NCI-H1105 treated with DMSO at 0.1 percent for 48 hours (cell line): ENCODE measurements at places on chromosomes 16 and 17.

DNA sequence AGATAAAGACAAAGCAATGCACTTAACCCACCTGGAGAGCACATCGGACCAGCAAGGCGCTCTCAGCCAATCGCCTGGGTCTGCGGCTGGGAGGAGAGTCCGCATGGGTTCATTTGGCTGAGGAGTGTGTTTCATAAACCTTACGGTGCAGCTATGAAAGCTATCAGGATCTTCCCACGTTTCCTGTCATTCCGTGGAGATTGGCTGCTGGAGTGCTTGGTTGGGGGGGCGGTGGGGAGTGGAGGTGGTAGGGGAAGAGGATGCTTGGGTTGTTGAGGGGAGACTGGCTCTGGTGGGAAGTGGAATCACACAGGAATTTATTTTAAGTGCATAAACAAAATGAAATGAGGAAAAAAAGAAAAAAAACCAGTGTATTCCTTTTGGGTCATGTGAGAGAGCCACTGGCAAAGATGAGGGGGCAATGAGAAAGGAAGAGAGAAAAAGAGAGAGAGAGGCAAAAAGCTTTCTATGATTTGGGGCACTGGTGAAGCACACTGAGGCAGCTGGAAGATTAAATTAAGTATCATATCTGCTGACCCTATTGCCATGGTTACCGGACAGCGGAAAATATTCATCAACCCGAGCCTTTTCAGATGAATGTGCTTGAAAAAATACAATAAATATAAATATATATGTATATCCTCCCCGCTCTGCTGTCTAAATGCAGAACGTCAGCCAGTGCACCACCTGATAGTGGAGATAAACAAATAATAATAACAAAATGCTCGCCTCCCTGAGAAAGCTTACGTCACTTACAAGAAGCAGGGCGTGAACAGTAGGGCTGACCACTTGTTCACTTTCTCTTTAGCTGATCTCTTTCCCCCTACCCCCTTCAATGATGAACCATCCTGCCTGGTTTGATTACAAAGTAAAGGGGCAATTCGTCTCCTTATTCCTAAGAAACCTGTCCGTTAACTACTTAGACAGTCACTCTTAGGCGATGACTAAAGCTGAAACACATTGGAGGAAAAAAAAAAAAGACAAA lies 457.0 kb upstream of the ZFHX3 start:
- no peak for DNase-seq

- peak; percentile 63 for DNase-seq
Measured at GRCh38 chr17:28725660-28726225, 290 bp downstream of the TLCD1 start.

GRCh38 chr17:69320210-69320907 lies 6.6 kb downstream of the ABCA5 start:
- DNase-seq = no peak

DNA sequence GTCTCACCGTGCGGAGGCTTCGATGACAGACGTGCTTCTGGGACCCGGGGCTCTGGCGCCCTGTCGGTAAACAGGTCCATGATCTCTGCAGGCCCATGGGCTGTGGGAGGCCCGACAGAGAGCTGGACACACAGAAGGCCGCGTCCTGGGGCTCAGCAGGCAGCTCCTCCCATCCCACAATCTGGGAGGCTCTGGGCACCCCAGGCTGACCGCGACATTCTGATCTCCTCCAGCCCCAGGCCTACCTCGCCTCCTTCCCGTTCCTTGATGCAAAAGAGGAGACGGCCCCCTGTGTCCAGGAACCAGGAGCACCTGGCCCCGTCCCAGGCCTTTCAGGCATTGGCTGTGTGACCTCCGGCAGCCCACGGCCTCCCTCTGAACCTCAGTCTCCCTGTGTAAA lies 23.3 kb downstream of the TRARG1 start:
- no peak for DNase-seq

DNA sequence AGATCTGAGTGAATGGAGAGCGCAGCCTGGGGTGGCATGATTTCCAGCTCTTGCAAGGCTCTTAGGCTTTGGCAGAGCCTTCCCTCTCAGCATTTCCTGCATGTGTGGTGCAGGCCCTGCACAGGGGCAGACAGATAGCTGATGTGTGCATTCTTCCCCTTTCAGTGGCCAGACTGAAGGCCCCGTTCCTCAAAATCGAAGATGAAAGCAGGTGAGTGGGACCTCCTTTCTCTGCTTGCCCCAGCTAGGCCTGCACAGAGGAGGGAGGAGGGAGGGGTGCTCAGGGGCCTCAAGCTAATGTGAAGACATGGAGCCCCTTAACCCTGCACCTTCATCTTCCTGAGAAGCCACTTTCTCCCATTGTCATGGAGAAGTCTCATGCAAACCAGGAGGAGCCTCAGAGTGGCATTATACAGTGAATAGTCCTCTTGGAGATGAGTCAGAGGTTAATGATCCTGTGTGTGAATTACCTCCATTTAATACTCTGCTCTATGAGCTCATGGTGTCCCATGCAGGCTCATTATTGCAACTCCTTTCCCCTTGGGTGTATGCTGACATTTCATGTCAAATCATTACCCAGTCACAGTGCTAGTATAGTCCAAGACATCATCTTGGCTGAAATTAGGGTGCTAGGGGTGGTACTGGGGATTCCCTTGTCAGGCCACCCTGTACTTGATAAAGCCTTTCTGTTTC lies 20.4 kb upstream of the ADAM11 start:
- DNase-seq = no peak

- peak; percentile 89 for DNase-seq
Measured at GRCh38 chr17:28812748-28813377, 29.7 kb downstream of the FAM222B start.

GRCh38 chr17:42287305-42287976 lies 857 bp upstream of the STAT5A start:
- DNase-seq = no peak

GRCh38 chr16:75336521-75336920 lies 85.1 kb upstream of the BCAR1 start:
- no peak for DNase-seq

DNA sequence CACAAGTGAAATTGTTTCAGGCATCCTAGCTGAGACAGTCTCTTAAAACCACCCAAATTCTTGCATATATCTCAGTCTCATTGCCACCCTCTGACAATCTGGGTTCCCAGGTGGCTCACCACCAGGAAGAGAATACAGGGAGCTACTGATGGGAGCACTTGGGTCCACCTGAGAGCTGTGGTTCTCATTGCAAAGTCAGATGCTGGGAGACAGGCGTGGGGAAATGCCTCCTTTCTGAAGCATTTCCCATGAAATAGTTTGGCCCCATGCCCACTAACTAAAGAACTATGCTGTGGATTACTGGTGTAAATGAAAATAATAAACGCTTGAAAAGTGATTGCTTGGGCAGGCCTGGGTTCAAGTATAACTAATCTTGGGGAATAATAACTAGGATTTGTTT lies 70.3 kb downstream of the CMC2 start:
- no peak for DNase-seq

DNA sequence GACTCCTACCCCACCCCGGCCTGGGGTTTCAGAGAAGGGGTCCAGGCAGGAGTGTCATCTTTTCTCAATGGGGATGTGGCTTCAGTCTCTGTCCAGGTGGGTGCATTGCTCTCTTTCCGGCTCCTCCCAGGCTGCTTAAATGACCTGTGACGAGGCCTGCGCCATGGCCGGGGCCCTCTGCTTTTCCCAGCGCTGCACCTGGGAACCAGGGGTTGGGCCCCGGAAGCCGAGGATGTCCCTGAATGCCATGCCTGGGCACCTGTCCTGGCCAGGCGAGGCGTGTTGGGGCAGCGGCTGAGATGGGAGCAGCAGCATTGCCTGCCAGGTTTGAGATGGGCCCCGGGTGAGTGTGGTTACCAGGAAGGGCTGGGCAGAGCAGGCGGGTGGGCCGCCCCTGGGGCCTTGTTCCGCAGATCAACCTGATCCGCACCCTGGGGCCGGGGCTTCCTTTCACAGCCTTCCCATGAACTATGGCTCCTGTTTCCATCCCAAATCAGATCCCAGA lies 147.4 kb downstream of the SEC14L1 start:
- no peak for DNase-seq

DNA sequence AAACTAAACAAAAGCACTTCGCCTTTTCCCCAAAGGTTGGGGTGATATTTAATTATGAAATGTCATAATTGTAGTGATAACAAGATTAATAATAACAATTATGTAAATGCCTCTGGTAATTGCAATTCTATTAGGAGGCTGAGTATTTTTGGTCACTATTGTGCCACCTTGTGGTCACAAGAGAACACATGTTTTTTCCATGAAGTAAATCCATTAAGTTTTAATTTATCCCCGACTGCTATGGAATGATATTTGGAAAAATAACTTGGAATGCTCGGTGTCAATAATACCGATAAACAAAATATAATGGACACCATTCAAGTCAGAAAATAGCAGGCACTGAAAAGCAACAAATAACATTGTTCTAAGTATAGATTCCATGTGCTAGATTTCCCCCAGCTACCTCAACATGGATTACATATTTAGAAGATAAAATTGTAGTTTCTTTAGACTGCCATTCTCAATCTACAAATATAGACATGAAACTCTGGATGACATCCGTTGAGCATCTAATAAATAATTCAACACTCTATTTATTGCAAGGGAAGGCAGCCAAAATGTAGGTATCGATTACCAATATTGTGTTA lies 25.0 kb upstream of the KCNJ2 start:
- peak; percentile 24 for DNase-seq

- DNase-seq = no peak
Measured at GRCh38 chr17:8658810-8659209, 28.3 kb upstream of the MYH10 start.

GRCh38 chr17:70190959-70191805 lies 21.9 kb downstream of the KCNJ2 start:
- peak; percentile 79 for DNase-seq
